SK-N-MC (cell line): ENCODE measurements at places on chromosomes 11 and 22.

DNA sequence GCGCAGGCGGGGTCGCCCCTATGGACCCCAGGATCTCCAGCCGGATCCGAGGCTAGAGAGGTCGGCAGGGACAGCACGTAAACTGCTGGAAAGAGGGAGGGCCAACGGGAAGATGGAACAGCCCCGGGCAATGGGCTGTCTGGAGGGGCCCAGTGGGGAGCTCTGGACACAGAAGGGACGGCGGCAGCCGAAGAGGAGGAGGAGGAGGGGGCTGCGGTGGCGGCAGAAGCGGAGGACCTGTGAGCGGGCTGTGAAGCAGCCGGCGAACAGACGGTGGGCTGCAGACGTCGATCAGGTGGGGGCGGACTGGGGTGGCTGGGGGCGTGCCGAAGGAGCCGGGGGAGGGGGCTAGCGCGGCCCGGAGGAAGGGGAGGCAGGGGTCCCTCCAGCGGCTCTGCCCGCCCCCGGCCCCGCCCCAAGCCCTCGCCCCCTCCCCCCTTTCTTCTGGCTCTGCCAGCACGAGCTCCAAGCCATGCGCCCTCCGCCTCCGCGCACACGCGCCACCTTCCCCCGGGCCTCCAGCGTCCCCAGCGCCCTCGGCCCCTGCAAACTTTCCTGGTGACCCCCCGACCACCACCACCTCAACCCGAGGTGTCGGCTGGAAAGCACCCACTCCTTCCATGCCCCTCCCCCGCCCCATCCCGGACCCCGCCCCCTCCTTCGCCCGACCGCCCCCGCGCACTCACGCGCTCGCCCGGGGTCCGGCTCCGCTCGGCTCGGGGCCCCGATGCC lies 432 bp downstream of the TNKS1BP1 start:
- no peak for DNase-seq

DNA sequence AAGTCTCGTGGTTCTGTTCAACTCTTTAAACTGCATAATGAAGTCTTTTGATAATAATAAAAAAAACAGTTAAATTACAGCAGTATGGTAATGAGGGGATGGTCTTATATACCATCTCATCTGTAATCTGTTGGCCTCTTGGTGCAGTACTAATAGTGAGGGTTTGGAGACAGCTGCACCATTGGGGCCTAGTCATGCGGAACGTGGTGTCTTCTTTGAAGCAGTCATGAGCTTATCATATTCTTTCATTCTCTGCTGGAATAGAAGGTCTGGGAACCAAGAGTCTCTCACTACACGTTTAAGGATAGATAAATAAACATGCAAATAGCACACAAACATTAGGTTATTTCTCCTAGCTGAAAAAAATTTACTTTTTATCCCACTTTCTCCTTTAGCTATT lies 40.9 kb upstream of the OR9Q1 start:
- DNase-seq = no peak

- DNase-seq = no peak
Measured at GRCh38 chr11:65051398-65051858, 6.9 kb downstream of the NAALADL1 start.

GRCh38 chr11:109845437-109845836 lies 247.8 kb upstream of the ZC3H12C start:
- no peak for DNase-seq

DNA sequence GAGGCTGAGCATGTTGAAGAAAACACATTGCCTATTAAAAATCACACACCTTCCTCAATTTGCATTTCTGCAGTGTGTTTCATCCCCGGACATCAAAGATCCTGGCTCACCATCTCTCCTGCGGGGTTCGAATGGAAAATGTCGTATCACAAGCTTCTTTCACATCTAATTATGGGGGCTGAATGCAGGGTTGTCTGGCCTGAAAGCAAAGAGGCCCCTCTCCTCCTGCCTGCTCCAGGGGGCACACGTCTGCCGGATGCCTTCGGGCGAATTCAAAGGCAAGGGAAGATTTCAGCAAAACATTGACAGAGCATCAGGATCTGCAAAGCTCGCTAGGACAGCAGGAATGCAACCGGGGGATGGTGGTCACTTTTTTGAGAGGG lies 1447.7 kb downstream of the TBC1D22A start:
- DNase-seq = no peak

DNA sequence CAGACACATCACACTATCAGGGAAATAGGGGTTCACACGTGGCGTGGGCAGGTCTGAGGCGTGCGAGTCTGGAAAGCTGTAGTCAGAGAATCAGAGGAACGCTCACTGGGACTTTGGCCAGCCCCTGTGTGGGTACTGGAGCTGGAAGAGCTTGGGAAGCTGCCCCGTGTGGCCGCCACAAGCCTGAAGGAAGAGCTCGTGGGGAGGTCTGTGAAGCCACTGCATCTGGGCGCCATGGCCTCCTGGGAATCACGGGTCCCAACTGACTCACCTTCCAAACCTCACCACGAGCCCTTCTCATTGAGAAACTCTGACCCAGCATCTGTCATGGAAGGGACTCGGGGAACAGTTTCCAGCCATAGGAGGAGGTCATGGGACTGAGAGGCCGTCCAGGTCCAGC lies 5.9 kb upstream of the MRGPRF start:
- no peak for DNase-seq

GRCh38 chr22:20514658-20515406 lies 7.4 kb downstream of the MED15 start:
- DNase-seq = no peak

DNA sequence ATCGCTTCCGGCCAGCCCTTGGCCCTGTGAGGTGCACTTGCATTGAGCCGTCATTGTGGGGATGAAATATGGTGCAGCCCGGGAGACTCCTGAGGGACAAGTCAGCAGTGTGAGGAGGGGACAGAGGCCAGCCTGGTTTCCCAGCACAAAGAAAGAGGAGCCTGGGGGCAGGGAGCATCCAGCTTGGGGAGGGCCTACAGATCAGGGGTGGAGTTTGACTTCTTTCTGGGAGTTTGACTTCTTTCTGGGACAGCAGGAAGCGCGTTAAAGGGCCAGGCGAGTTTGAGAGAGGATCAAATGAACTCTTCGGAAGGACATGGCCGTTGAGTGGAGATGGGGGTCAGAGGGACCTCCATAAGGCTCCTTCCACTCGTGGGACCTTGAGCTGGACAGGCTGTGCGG lies 91.9 kb downstream of the LRRC32 start:
- peak; percentile 42 for DNase-seq

DNA sequence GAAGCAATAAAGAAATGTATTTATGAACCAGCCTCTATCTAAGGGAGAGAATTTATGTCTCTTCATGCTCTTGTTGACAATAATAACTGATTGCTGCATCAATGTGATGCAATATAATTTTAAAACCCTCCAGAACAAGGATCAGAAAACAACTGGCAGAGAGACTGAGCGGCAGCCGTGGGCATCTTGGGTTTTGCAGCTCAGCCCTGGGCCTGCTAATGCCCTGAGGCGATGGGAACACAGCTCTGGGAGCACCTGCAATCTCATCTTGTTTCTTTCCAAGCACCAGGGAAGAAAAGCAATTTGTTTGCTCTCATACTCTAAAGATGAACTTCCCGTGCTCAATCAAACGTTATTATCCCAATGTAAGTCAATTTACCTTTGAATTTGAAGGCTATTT lies 245.7 kb downstream of the ST3GAL4 start:
- no peak for DNase-seq

DNA sequence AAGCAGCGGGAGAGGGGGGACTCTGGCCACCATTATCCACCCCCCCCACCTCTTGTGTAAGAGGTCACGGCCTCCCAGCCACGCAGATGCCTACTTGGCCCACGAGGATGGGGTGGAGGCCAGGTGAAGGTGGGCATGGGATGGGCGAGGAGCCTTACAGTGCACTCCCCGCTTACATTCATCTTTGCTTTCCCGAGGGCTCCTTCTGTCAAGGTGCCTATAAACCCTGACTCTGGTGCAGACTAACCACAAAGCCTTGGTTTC lies 13.1 kb downstream of the NPTXR start:
- DNase-seq = no peak

DNA sequence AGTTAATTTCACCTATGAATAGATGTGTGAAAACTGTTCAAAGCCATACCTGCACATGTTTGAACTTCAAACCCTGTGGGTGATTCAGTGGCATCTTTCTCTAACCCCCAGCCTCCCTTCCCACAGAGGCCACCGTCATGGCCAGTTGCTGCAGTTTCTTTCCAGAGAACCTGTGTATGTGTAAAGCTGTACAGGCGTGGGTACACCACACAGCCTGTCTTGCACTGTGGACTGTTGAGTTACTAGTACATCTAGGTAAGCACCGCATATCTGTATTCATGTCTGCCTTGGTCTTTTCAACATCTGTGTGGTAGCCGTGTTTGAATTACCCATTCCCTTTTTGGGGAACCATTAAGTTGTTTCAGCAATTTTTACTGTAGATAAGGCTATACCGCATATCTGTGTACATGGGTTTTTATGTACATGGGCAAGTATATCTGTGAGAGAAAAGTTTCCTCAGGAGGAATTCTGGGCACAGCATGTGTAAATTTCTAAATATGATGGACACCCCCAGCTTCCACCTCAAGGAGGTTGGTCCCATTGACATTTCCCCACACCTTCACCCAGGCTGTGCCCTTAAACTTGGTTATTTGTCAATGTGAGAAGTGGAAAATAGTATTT lies 13.9 kb downstream of the NEAT1 start:
- DNase-seq = no peak

- no peak for DNase-seq
Measured at GRCh38 chr11:8223513-8223900, 40.2 kb downstream of the LMO1 start.

DNA sequence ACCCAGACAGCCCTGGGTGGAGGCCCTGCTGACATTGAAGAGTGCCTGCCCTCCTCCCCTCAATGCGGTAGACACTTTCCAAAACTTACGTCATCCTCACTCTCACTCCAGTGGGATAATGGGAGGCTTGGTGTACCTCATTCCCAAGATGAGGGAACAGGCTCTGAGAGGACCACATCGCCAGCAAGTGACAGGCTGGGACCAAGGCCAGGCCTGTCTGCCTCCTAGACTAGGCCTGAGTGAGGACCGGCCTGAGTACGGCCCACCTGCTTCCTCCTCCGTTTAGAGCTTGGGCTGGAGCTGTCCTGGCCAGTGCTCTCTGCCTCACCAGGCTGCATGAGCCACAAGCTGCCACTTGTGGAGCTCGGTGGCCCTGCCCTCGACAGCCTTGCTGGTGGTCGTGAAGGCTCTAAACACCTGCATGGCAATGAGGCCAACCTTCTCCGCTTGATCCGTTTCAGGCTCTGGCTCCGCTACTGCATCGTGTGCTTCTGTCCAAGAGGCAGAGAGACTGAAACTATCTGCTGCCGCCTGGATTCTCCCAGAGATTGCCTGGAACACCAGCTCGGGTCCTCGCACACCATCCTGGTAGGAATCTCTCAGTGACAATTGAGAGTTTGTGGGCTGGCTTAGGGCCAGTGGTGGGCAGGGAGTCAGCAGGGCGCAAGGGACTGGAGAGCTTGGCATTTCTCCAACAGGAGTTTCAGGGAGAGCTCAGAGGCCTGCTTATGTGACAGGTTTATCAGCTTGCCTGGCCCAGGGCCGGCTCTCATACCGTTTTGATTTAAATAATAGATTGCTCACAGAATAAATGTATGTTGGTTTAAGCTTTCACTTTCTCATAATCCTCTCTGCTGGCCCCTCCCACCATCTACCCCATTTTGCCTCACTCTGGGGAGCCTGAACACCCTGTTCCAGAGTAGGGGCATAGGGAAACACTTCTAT lies 9.4 kb downstream of the LRRC75B start:
- DNase-seq = no peak

DNA sequence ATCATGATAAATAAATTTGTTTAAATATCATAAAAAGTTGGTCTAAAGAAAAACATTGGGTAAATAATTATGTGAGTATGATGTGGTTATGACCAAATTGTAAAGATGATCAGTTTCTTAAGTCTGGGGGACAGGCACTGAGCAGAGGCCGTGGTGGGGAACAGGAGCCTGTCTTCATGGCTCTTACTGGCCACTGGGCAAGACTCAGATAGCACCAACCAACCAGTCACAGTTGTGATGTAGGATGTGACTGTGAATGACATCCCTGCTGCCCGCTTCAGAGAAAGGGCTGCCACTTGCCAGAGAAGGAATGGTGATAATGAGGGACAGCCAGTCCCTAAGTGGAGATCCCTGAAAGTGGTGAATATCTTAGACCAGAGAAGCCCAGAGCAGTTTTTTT lies 7.0 kb downstream of the PTPRJ start:
- no peak for DNase-seq

DNA sequence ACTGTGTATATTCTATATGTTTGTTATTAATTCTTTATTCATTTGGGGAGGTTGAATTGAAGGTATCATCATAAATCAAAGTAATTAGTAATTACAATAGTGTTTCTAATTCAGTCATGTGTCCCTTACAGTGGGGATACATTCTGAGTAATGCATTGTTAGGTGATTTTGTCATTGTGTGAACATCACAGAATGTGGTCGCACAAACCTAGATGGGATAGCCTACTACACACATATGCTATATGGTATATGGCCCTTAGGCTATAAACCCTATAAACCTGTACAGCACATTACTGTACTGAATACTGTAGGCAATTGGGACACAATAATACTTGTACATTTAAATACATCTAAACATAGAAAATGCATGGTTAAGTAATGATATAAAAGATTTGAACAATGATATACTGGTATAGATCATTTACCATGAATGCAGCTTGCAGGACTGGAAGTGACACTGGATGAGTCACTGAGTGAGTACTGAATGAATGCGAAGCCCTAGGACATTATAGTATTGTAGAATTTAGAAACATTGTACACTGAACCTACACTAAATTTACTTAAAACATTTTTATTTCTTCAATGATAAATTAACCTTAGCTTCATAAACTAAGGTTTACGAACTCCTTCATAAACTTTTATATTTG lies 936.2 kb upstream of the CHORDC1 start:
- DNase-seq = no peak

DNA sequence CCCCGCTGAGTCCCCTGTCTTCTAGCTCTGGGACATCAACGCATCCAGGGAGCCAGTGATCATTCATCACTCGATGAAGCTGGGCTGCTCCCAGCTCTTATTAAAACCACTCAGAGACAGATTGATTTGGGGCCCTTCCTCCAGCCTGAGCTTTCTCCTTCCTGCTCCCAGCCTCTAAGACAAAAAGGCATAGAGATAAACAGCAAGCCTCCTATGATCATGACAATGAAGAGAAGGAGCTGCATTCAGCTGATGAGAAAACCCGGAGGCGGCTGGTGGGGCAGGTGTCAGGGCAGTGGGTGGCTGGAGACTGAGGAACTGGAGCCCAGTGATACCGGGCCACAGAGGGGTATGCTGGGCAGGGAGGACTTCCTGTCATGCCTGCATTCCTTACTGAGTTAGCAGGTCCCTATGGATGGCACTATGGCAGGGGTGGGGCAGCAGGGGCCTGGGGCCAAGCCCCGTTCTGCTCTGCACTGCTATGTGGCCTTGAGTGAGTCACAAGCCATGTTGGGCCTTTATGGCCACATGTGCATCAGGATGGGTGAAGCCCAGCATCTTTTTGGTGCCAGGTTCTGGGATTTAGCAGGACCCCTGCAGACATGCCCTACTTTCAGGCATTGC lies 20.2 kb downstream of the PVALB start:
- no peak for DNase-seq

GRCh38 chr11:108881131-108881530 lies 216.3 kb downstream of the DDX10 start:
- DNase-seq = no peak
